ENCODE measurements at places on chromosomes 2 and 18. TPM values are rescaled to one million over a fixed set of nuclear protein-coding genes. Genes with fewer than 3 reads are reported as not detected.

The UGT1A9 gene
- total RNA-seq: not detected

DNA sequence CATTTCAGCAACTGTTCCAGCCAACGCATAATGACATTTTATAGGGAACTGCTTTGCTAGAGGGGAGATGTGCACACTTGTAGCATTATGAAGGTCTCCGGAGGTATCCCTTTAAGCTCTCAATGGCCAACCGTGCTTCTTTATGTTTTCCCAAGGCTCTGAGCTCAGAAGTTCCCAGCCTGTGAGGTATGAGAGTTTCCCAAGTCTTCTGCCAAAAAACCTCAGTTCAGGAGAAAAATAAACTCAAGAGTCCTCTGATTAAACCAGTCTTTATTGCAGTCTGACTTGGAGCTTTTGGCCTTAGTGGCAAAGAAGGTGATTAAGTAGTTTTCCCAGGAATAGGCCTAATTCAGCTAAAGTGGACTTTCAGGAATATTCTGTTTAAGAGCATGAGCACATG lies 35.4 kb upstream of the ZNF532 start:
- peak; percentile 31 for DNase-seq

- no peak for DNase-seq
Observed at GRCh38 chr2:55025082-55025481, 25.2 kb downstream of the RTN4 start.

- no peak for DNase-seq
Observed at GRCh38 chr2:25981596-25982272, 563 bp downstream of the KIF3C start.

The SULT1C3 gene
- total RNA-seq: not detected

GRCh38 chr18:63888470-63889190 lies 1.1 kb downstream of the SERPINB2 start:
- DNase-seq: no peak

DNA sequence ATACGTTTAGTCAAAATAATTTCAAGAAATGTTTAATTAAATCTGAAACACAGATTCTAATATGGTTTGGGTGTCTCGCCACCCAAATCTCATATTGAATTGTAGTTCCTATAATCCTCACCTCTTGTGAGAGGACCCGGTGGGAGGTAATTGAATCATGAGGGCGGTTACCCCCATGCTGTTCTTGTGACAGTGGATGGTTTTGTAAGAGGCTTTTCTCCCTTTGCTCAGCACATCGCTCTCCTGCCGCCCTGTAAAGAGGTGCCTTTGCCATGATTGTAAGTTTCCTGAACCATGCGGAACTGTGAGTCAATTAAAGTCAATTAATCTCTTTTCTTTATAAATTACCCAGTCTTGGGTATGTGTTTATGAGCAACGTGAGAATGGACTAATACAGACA lies 1045.1 kb upstream of the POU3F3 start:
- DNase-seq: no peak

GRCh38 chr2:20430035-20430434 lies 16.8 kb upstream of the RHOB start:
- no peak for DNase-seq

DNA sequence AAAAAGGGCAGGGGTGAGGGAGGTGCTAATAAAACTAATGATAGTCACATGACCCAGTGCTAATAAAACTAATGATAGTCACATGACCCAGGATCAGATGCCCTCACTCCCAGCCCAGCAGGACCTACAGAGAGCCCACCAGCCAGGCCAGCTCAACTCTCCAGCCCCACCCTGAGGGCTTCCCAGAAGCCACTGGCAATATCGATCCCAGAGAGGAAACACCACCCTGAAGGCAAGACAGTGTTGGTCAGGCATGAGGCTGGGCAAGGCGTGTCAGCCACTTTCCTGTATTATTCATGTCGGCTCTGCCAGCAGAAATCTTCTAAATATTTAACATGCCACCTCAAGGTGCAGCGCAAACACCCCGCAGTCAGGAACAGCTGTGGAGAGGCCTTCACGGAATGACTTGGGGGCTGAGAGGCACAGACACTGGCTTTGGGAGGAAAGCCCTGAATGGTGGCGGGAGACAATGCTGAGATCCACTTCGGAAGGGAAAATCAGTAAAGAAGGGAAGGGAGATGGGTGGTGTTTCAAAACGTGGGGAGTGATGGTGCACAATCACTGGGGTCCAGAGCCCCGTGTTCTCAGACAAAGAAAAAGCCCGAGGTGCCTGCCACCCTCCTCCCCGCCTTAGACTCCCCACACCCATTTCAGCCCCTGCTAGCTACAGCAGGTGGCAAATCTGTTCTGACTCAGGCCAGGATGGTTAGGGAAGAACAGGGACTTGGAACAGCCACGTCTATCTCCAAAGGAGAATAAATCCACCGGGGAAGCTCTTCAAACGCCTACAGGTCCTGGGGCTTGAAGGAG lies 1.4 kb downstream of the REEP1 start:
- DNase-seq: no peak

DNA sequence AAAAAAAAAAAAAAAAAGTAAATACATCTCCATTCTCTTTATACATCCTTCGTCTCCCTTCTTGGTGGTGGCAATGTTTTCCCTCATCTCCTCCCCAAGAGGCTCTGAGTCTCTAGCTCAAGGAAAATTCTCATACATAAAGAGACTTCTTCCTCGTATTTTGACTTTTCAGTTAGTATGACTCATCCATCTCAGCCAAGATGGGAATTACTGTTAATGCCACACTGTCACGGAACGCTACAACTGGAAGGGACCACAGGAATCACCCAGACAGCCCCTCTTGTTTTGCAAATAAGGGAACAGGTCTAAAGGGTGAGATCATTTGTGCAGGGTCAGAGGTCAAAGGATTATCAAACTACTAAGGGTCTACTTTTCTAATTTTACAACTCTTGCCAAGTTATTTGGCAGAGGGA lies 19.5 kb downstream of the NFE2L2 start:
- peak; percentile 88 for DNase-seq

- peak; percentile 88 for DNase-seq
Observed at GRCh38 chr2:36530178-36530982, 67.6 kb downstream of the FEZ2 start.

- DNase-seq: no peak
Observed at GRCh38 chr2:121000804-121001203, 265.1 kb downstream of the GLI2 start.

DNA sequence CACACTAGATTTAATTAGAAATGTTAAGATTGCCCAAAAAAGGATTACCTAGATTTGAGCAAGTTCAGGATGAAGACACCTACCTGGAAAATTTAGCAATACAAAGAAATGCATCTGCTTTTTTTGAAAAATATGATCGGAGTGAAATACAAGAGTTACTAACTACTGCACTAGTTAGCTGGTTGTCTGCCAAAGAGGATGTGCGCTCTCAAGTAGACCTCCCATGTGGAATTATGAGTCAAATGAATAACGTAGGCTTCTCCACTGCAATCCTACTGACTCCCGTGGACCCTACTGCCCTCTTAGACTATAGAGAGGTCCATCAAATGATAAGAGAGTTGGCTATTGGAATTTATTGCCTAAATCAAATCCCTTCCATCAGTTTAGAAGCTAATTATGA lies 2.0 kb downstream of the ANKAR start:
- DNase-seq: peak; percentile 61

GRCh38 chr2:195359043-195359735 lies 297.8 kb upstream of the SLC39A10 start:
- DNase-seq: no peak

The SERPINB2 gene
- 34.4 TPM for total RNA-seq

The ZNF804A gene
- 3.3 TPM for total RNA-seq

The MBD5 gene
- total RNA-seq: 14.2 TPM

All from IMR-90 (cell line).